ENCODE measurements at places on chromosomes 6 and 20. TPM values are rescaled to one million over a fixed set of nuclear protein-coding genes. Genes with fewer than 3 reads are reported as not detected.

The PBOV1 gene
- total RNA-seq = not detected

The TEAD3 gene
- total RNA-seq = 14.9 TPM

The TRIM40 gene
- not detected for total RNA-seq

The EYS gene
- 0.99 TPM for total RNA-seq

The ULBP3 gene
- total RNA-seq = 10.5 TPM

The OR12D3 gene
- total RNA-seq = not detected

The ADGB gene
- total RNA-seq = not detected

DNA sequence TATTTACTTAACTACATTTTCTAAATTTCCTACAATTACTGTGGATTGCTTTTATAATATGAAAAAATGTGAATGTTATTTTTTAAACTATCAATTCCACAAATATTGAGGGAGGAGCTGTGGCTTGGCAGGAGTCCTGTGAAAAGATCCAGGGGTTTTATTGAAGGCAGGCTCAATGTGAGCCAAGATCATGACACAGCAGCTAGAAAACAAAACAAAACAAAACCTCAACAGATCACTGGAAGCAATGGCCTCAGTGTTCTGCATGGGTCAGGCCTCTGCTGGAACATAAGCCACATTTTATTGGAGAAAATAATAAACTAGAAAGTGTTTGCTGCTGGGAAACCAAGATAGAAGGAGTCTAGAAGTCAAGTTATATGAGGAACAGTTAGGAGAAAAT, 19.4 kb upstream of the RCAN2 start:
- DNase-seq = peak; percentile 60

DNA sequence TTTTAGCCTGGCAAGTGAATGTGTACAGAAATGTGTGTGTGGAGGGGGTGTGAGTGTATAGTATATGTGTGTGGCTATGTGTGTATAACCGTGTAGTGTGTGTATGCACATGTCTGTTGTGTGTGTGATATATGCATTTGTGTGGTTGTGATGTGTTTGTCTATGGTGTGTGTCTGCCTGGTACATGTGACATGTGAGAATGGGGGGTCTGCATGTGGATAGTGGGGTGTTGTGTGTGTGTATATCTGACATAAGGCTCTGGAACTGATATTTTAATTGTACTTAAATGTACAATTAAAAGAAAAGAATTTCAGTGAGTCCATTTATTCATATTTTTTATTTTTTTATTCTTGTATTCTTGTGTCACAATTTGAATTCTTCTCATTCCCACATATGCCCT, 57.2 kb upstream of the CNR1 start:
- DNase-seq = no peak

DNA sequence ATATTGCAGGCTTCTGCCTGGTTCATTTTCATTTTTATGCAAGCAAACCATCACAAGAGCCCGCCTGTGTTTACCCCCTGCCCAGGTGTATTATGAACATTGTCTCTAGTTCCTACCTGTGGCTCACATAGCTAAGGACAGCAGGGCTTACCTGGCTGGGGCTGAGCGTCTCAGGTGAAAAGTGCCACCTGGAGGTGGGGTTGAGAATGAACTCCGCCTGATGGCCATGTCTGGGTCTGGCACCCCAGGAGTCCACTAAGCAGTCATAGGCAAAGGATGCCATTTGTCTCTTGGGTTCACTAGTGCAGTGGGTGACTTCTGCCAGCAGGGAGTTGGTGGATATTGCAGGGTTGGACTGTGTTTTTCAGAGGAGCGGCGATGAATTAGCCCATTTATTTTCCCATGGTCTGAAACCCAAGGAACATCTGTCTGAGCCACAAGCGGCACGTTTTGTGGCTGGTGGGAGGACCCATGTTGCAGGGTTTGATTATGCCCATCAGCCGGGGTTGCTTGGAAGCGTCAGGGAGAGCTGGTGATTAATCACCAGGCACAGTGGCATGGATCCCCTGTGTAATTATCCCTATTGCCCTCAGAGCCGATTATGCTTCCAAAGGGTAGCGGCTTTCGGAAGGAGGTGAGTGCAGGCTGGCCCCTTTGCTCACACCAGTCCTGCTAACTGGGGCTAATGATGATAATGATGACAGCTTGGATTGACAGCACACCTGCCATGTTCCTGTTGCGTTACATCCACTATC, 92.1 kb downstream of the CDH26 start:
- no peak for DNase-seq

- no peak for DNase-seq
These were observed 169.3 kb upstream of the JARID2 start for GRCh38 chr6:15076565-15076964.

DNA sequence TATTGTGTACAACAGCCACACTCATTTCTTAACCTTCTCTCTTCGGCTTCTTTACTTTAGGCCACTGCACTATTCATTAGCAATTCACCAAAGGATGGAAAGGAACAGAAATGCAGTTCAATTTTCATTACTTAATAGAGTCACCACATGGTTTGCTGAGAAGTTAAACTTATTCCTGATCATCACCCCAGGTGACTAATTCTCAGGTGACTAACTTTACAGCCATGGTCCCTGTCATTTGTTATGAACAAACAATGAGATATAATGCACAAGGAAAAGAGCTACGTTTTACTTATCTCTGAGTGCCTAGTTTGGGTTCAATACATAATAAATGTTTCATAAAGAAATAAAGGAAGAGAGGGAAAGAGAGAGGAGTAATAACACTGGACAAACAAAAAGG, 45.8 kb upstream of the DST start:
- peak; percentile 40 for DNase-seq

DNA sequence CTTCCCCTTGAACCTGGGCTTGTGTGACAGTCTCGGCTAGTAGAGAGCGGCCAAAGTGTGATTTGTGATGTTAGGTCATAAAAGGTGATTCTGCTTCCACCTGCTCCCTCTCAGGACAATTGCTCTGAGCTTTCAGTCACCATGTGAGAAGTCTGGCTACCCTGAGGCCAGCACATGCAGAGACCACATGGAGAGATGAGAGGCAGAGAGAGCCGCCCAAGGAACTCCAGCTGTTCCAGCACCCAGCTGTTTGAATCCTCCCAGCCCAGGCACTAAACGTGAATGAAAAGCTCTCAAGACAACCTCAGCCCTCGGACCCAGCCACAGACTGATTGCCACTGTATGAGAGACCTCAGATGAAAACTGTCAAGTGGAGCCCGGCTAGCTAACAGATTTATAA, 143.4 kb upstream of the EEF1E1 start:
- no peak for DNase-seq

DNA sequence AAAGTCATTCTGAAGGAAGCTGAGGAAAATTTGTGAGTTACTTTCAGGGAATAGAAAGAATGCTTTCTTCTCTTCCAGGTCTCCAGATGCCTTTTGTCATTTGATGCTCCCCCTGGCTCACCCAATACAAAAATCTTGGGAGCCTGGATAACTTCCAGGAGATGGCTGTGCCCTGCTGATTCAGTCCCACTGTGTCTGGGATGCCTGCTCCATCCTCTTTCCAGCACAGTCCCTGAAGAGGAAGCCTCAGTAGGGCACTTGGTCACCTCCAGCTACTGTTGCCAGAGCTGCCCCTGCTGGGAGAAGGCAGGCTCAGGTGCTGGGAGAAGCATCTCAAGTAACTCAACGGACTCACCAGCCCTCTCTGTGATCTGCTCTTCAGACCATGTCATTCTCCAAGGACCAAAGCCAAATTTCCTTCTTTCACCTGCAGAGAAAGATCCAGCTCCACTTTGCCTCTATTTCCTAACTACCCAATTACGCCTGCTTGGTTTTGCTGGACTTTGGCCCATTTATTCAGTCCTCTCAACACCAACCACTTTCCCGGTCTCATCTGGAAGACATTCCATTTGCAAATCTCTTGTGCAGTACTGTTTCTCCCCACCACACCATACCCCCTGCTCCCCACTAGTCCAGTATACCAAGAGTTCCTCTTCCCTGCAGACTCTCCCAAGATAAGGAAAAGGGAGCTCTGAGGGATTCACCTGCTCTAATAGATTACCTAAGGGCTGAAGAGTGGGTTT, 53.3 kb downstream of the SLC23A2 start:
- no peak for DNase-seq

DNA sequence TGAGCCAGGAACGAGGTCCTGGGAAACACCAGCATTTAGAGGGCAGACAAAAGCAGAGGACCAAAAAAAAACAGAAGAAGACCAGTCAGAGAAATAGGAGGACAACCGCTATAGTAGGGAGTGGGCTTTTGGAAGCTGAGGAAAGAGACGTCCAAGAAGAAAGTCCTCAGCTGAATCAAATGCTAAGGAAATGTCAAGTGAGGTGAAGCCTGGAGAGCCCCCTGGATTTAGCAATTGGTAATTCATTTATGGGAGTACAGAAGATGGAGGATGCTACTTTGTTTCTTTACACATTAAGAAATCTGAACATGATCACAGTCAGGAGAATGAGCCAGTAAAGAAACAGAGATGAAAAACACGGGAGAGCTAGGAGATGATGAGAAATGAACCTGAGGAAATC, 41.1 kb downstream of the LRP11 start:
- no peak for DNase-seq

GRCh38 chr20:34703424-34704176, 544 bp upstream of the TP53INP2 start:
- peak; percentile 61 for DNase-seq

DNA sequence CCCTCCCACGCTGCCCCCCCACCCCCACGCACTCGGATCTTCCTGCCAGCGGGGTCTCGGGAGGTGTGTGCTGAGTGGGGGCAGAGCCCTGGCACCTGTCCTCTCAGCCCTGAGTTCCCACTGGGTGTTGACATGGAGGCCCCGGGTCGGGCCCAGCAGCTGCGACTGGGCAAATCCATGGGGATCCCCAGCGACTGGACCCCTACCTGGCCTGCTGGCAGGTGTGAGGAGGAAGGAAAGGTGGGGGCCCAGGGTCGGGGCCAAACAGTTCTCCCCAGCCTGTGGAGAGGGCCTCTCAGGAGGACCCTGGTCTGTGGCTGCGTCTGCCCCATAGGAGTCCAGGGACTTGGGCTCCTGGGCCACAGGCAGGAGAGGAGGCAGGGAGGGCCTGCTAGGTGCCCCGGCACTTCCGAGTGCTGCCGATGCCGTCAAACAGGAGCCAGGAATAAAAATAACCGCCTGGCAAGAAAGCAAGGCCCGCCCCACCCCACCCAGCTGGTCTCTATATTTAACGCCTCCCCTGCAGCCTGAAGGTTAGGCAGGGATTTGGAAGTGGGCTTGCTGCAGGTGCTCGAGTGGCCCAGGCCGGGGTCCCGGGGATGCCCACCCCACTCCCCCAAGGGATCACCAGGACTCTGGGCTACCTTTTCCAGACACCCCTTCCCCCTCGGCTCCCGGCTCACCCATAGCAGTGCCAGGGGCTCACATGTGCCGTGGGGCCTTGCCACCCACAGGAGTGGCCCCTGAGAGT, 1.4 kb upstream of the EEF1A2 start:
- no peak for DNase-seq

DNA sequence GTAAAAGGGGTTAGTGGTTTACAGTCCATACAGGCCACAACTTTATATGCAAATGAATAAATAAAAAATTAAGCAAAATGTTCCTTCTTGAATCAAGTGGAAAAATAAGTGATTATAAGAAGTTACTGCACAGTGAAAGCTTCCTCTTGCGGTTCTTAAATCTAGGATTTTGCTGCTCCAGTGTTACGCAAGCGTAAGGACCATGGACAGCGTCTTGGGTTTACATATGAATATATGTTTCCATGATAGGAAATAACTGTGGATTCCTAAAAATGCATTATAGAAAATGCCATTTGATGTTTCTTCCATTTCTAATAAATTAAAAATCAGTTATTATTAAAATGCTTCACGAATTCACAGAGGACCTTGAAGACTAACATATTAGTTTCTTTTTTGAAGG, 176.6 kb upstream of the POU3F2 start:
- peak; percentile 24 for DNase-seq

GRCh38 chr6:37221585-37222124, 35.9 kb upstream of the TBC1D22B start:
- no peak for DNase-seq

DNA sequence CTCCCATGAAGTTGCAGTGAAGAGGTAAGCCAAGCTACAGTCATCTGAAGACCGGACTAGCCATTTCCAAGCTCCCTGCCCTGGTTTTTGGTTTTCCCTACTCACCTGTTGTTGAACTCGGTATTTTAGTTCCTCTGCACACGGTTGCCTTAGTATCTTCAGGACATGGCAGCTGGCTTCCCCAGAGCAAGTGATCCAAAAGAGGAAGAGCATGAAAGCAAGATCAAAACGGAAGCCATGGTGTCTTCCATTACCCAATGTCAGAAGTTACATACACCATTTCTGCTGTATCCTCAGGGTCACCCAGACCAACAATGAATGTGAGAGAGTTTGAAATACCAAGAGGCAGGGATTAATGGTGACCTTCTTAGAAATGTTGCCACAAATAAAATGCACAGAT, 276.6 kb upstream of the CNR1 start:
- DNase-seq = no peak

- DNase-seq = no peak
These were observed 38.7 kb downstream of the SPDEF start for GRCh38 chr6:34517461-34517881.

DNA sequence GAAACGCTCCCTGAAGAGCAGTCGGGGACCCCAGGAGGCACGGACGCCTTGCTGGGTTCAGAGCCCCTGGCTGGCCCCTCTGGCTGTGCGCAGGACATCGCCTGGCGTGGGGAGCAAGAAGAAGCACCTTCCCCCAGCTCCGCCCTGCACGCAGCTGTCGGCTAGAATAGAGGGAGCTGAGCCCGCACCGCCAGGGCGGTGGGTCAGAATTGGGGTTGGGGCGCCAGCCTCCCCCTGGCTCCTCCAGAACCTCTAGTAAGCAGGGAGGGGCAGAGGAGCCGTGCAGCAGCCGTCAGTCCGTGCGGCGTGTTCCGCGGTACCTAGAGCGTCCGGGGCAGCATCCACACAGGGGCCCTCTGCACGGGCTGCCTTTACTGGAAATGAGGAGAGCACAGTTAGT, 53.2 kb downstream of the KCNQ2 start:
- DNase-seq = no peak
